ENCODE measurements at places on chromosomes 11 and 22.

- DNase-seq = peak; percentile 67
Observed at GRCh38 chr22:45212992-45213751, 27.5 kb downstream of the KIAA0930 start.

DNA sequence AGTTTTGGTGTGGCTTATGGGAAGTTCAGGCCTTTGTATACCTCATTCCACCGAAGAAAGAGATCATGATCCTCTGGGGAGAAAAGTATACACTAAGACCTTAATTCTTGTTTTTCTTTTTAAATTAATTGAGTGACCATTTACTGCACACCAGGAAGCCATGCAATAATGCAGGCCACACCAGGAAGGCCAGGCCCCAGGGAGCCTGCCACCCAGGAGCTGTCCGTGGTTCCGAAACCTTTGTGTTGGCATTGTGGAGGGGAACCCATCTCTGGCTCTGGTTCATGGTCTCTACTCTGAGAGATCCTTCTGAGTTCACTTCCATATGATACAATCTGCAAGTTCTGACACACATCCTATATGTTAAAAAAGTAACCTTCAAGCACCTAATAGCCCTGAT, 291.8 kb downstream of the MIAT start:
- DNase-seq = no peak

DNA sequence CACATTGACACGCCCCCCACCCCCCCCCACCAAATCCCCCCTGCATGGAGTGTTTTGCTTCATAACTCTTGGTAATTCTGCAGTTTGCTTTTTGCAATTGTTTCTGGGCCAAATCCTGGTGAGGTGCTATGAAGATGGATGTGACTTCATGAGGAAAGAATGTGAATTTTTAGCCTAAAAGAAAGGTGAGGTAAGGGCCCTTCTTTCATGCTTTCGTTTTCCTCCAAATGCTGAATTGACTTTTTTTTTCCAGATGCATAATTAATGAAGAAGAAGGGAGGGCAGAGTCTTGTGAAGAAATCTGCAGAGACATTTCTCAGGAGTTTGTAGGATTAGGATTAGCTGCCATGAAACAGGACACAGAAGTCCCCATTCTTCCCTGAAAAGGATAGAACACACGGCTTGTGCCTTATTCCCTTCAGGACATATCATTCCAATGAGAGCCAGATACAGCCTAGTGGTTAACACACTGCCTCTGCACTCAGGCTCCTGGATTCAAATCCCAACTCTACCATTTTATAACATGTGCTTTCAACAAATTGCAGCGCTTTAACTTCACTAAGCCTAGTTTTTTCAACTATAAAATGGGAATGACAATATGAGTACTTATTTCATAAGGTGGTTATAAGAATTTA, 19.6 kb upstream of the TBCEL start:
- no peak for DNase-seq

GRCh38 chr22:30235687-30236170, 10.8 kb downstream of the LIF start:
- DNase-seq = peak; percentile 5

- DNase-seq = no peak
Observed at GRCh38 chr11:38089726-38090125, 1491.7 kb upstream of the RAG2 start.

DNA sequence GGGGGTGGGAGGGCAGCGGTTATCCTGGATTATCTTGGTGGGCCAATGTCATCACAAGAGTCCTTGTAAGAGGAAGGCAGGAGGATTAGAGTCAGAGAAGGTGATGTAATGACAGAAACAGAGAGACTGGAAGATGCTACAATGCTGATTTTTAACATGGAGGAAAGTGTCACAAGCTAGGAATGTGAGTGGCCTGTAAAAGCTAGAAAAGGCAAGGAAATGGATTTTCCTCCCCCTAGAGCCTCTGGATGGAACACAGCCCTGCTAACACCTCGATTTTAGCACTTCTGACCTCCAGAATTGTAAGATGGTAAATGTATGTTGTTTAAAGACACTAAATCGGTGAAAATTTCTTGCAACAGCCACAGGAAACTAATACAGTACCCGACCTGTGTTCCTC, 109.3 kb downstream of the MN1 start:
- DNase-seq = no peak

- DNase-seq = no peak
Observed at GRCh38 chr11:20034941-20035340, 125.3 kb downstream of the DBX1 start.

DNA sequence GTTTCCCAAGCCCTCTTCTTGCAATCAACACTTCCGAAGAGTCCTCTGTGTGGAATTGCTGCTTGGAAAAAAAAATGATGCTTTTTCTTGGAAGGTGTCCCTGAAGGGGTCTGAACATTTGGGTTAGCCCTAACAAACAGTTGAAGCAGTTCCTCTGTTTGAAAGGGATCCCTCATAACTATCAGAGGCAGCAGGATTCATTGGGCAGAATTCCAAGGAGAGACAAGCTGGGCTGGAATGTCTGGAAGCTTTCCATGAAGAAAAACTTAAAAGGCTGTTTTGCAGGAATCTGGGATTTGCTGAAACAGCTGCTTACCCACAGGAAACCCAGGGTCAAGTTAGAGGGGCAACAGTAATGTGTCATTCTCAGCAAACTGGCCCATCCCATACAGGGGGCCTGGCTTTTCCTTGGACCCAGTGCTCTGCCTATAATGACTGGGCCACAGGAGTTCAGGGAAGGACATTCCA, 3.1 kb downstream of the CSNK2A3 start:
- DNase-seq = peak; percentile 34

GRCh38 chr11:129865701-129866100, 29.7 kb downstream of the NFRKB start:
- no peak for DNase-seq

- no peak for DNase-seq
Observed at GRCh38 chr11:118980191-118980881, 8.8 kb downstream of the FOXR1 start.

GRCh38 chr22:40240686-40241085, 63.0 kb downstream of the TNRC6B start:
- no peak for DNase-seq

GRCh38 chr11:92837595-92837994, 131.9 kb upstream of the MTNR1B start:
- no peak for DNase-seq

DNA sequence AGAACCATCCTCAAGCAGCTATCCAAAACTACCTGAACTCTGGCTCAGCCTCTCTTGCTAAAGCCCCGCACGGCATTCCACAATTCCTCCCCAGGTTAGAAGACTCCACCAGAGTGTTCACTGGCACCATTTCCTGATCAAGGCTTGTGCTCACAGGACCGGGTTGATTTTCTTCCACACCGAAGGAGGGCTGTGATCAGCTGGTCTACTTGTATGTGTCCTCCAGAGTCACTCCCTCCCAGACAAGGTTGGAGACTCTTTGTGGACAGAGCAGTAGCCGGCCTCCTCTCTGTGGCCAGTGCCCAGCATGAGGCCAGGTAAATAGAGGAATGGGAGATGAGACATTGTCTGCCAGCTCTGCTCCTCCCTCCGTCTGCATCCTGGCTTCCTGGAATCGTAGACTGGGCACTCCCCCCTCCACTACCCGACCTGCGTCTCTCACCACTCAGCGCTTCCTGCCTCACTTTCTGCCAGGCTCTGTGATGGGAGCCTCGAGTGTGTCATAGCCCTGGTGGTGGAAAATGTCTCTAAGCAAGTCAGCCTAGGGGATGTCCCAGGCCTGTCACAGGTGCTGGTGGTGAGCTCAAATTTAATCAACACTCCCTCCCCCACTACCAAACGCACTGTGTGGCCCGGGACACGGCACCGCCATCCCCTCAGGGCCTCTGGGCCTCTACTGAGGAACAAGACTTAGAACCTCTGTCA, 12.5 kb upstream of the TMPRSS6 start:
- no peak for DNase-seq

DNA sequence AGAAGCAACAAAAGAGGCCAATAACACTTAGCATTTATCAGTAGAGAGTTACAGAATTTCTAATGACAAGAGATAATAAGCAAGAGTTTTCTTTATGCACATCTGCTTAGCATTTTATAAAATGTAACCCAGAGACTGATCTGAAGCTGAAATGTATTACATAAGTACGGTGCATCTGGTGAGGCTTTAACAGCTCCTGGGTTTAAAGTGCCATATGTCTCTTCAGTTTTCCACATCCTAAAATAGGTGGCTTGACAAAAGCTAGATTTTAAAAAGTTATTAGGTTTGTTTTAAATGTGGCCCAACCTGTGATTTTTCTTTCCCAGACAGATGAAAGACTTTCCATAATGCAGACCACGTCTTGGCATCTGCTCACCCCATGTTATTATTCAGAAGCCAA, 620.7 kb upstream of the ARHGAP42 start:
- DNase-seq = no peak

GRCh38 chr11:71500601-71501021, 26.5 kb upstream of the KRTAP5-7 start:
- peak; percentile 11 for DNase-seq

GRCh38 chr11:125404811-125405790, 91.0 kb downstream of the FEZ1 start:
- peak; percentile 34 for DNase-seq
